ENCODE measurements at places on chromosomes 1 and 21.

- no peak for DNase-seq
Measured at GRCh38 chr1:47317841-47318240, 3.9 kb upstream of the STIL start.

- DNase-seq = no peak
Measured at GRCh38 chr1:109769330-109770078, 5.8 kb upstream of the EPS8L3 start.

GRCh38 chr1:180751921-180752320, 120.1 kb downstream of the XPR1 start:
- no peak for DNase-seq

GRCh38 chr1:164958982-164959768, 397.3 kb downstream of the LMX1A start:
- no peak for DNase-seq

GRCh38 chr1:59293849-59294248, 3.0 kb upstream of the FGGY start:
- no peak for DNase-seq

- peak; percentile 31 for DNase-seq
Measured at GRCh38 chr21:44428281-44428960, 26.9 kb upstream of the LRRC3 start.

DNA sequence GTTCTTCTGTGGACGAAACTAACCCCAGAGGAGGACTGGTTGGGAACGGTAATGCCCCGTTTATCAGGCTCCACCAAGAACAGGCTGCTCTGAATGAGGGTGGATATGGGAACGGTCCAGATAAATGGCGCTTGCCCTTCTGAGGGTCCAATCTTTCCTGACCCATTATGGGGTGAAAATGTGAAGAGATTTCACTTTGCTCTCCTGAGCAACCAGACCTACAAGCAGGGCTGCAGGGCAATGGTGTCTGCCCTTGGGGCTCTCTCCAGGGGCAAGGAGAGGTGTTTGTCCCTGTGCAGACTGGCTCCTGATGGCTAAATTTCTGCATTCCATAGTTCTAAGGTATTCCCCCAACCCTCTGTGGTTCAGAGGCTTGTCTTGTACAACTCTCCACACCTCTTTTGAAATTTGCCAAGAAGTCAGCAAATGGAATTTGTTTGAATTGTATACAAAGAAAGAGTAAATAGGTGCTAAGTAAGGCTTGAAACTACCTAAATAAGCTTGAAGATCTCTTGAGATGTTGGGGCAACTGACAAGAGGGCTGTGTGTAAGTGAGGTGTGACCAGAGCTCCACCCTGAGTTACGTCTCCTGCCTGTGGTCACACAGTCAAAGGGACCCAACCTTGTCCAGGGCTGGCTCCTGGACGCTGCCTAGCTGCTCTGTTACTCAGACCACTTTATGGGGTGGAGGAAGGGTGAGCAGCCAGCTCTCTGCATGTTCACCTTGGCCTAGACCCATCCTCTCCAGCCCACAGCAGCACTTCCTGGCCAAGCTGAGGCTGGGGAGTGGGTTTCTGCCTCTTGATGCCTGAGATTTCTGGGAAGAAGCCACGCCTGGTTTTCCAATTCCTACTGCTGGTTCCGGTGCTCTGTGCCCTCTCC, 24.8 kb downstream of the SLC2A1 start:
- DNase-seq = no peak

DNA sequence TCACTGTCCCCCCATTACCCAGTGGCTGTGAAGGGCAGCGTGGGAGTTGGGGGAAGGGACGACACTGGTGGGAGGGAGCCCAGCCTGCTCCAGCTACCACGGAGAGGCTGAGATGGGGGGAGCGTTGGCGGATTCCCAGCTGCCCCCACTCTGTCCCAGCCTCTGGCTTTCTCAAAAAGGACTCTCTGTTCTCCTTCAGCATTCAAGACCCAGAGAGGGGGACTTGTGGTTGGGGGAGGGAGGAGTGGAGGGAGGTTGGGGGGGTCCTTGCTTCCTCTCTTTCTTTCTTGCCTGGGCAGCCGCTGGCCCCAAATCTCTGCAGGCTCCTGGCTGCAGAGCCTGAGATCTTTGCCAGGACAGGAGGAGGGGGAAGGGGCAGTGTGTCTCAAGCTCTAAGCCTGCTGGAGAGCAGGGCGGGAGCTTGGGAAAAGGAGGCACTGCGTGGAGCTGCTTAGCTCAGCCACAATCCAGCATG, 2.2 kb downstream of the ATP1A2 start:
- no peak for DNase-seq

DNA sequence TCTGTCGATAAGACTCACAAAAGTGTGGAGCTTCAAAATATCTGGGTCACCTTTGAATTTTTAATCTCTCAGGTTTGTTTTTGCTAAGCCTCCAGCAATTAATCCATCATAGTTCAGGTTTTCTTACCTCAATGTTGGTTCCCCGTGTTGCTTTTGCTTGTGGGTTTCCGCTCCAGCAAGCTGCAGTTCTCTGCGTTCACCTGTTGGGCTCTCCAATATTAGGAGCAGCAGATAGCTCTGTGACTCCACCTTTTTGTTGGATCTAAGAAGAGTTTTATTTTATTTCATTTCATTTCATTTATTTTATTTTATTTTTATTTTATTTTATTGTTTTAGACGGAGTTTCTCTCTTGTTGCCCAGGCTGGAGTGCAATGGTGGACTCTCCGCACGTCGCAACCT, 335.5 kb downstream of the COL11A1 start:
- DNase-seq = no peak

DNA sequence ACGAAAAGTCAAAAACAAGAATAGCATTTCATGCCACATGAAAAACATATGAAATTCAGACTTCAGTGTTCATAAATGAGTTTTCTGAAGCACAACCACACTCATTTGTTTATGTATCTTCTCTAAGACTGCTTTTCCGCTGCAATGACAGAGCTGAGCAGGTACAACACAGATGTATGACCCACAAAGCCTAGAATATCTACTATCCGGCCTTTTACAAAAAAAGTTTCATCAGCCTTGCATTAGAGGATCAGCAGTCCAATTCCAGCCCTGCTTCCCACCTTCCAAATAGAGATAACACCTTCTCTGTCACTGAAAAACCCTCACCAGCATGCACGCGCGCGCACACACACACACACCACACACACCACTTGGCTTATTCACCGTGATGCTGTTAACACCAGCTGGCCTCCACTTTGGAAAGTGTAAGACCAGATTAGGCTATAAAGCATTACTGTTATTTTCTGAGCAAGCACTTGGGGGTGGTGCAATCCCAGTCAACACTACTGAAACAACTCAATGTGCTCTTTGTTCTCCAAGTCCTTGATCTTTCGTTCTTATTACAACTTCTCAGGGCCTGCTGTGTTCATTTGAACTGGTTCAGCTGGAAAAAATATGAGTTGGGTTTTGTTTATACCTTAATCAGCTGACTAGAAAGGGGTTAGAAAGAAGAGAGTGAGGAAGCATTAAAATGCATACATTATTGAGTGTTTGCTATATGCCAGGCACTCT, 90.0 kb downstream of the GLUL start:
- DNase-seq = no peak

- DNase-seq = no peak
Measured at GRCh38 chr1:152926091-152926490, 17.7 kb downstream of the IVL start.

DNA sequence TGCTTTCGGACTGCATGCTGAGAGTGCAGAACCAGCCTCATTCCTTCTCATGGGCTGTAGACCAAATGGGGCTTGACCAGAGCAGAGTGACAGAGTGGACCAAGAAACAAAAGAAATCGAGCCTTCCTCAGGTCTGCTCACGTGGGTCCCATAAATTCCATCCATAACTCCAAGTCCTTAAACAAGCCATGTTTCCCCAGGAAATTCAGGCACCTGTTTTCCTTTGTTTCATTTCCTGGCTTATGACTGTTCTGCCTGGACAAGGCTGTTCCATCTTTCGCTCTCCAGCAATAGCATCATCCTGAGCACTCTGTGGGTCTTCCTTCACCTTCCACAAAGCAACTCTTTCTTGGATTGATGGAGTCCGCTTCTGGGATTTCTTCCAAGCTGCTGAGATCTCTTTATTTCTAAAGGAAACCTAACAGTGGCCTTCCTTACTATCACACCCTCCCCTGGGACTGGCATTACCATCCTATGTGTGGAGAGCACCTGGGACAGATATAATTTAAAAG, 63.9 kb downstream of the LAMC2 start:
- no peak for DNase-seq

- DNase-seq = no peak
Measured at GRCh38 chr1:91757763-91758460, 128.0 kb downstream of the TGFBR3 start.

GRCh38 chr1:157574836-157575235, 22.5 kb upstream of the FCRL5 start:
- no peak for DNase-seq

- DNase-seq = no peak
Measured at GRCh38 chr21:25952306-25952705, 217.5 kb downstream of the GABPA start.

- no peak for DNase-seq
Measured at GRCh38 chr1:65407877-65408276, 12.6 kb upstream of the LEPR start.

GRCh38 chr1:63128556-63128955, 193.8 kb upstream of the FOXD3 start:
- DNase-seq = no peak

- DNase-seq = no peak
Measured at GRCh38 chr1:185245466-185245865, 71.6 kb downstream of the IVNS1ABP start.

- no peak for DNase-seq
Measured at GRCh38 chr1:17308593-17308992, 596 bp downstream of the PADI4 start.

- no peak for DNase-seq
Measured at GRCh38 chr1:23422941-23423340, 1.6 kb downstream of the TCEA3 start.

DNA sequence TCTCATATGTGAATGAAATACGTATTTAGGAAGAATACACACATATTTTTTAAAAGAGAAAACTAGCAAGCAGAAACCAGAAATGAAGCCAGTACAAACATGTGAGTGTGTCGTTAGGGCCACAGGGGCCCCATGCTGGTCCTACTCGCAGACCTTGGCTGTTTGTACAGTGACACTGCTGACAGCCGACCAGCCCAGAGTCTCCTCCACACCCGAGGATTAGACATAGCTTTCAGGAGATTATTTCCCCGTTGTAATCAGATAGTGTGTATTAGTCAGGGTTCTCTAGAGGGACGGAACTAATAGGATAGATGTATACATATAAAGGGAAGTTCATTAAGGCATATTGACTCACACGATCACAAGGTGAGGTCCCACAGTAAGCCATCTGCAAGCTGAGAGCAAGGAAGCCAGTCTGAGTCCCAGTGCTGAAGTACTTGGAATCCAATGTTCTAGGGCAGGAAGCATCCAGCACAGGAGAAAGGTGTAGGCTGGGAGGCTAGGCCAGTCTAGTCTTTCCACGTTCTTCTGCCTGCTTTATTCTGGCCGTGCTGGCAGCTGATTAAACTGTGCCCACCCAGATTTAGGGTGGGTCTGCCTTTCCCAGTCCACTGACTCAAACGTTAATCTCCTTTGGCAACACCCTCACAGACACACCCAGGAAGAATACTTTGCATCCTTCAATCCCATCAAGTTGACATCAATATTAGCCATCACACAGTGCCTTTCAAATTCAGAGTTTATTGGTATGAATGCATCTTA, 51.2 kb downstream of the DIP2A start:
- no peak for DNase-seq

DNA sequence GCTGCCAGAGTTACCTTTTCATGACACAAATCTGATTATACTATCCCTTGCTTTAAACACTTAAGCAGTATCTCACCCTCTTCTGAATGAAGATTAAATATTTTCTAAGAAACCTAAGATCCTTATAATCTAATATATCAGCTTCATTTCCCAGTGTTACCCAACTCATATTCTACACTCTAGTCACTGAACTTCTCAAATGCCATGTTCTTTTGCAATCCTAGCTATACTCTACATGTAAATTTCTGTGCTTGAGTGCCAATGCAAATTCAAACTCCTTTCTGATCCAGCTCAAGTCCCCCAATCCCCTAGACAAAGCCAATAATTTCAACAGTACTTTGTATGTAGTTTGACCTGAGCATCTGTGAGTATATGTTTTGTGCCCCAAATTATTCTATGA, 293.9 kb downstream of the SDCCAG8 start:
- no peak for DNase-seq

DNA sequence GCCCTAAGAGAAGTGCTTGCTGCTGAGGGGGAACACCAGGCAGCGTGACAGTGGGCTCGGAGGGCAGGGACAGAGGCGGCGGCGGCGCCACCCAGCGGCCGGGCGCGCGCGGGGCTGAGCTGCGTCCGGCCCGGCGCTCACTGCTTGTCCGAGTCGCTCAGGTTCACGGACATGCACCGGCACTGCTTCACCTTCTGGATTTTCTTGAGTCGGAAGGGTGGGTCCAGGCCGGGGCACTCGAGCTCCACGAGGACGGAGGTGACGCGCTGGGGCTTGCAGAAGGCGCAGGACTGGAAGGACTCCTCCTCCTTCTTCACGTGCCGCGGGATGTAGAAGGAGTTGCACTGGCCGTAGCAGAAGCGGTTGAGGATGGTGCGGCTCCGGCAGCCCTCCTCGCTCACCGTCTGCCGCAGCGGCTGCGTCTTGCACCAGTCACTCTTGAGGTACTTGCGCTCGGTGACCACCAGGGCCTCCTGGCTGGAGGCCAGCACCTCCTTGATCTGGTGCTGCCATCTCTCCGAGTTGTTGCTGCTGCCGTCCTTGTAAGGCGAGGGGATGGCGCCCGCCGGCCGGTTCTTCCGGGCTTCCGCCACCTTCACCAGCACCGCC, 119.0 kb downstream of the GREM2 start:
- DNase-seq = peak; percentile 13

GRCh38 chr1:18951818-18952391, 4.6 kb downstream of the IFFO2 start:
- no peak for DNase-seq

- no peak for DNase-seq
Measured at GRCh38 chr1:177923441-177923840, 46.4 kb downstream of the SEC16B start.

GRCh38 chr1:107810291-107810951, 154.6 kb downstream of the VAV3 start:
- no peak for DNase-seq

DNA sequence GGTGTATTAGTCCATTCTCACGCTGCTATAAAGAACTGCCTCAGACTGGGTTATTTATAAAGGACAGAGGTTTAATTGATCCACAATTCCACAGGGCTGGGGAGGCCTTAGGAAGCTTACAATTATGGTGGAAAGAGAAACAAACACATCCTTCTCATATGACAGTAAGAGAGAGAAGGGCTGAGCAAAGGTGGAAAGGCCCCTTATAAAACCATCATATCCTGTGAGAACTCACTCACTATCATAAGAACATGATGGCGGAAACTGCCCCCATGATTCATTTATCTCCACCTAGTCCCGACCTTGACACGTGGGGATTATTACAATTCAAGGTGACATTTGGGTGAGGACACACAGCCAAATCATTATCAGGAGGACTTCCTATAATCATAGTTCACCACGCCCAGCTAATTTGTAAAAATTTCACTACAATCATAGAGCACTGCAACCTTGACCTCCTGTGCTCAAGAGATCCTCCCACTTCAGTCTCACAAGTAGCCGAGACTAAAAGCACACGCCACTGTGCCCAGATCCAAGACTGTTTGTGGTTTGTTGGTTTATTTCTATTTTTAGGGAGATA, 164.9 kb downstream of the RERE start:
- no peak for DNase-seq

GRCh38 chr1:209643285-209644020, 8.8 kb downstream of the LAMB3 start:
- DNase-seq = no peak

Measured in NCI-H2171 treated with DMSO at 0.1 percent for 48 hours (cell line).